ENCODE measurements at places on chromosomes 1 and 21. TPM values are rescaled to one million over a fixed set of nuclear protein-coding genes. Genes with fewer than 3 reads are reported as not detected.

UQCRHL gene
- 1.5 TPM for total RNA-seq

PDPN gene
- 1.1 TPM for total RNA-seq

CLDN17 gene
- not detected for total RNA-seq

TAS1R3 gene
- 0.26 TPM for total RNA-seq

TGFB2 gene
- 56.9 TPM for total RNA-seq

GOLT1A gene
- not detected for total RNA-seq

PCBP3 gene
- 2.5 TPM for total RNA-seq

MUL1 gene
- 28.2 TPM for total RNA-seq

DIO1 gene
- not detected for total RNA-seq

CD48 gene
- total RNA-seq = not detected

GJA8 gene
- not detected for total RNA-seq

LCE1A gene
- total RNA-seq = not detected

KCND3 gene
- 4.0 TPM for total RNA-seq

ADCY10 gene
- under 0.01 TPM for total RNA-seq

HEYL gene
- total RNA-seq = 0.30 TPM

NTMT2 gene
- total RNA-seq = not detected

MYBPH gene
- total RNA-seq = not detected

PLEKHN1 gene
- total RNA-seq = 0.66 TPM

KNCN gene
- not detected for total RNA-seq

TEX38 gene
- not detected for total RNA-seq

CHODL gene
- 0.07 TPM for total RNA-seq

FMO2 gene
- 11.8 TPM for total RNA-seq

SPRR3 gene
- total RNA-seq = not detected

CAMSAP2 gene
- total RNA-seq = 32.9 TPM

NBPF10 gene
- total RNA-seq = 2.8 TPM

ARHGAP29 gene
- 56.6 TPM for total RNA-seq

CHI3L1 gene
- total RNA-seq = 1.1 TPM

TUFT1 gene
- 10.5 TPM for total RNA-seq

AKR7A3 gene
- 0.59 TPM for total RNA-seq
